Fibroblast of skin of right quadriceps (primary cell): ENCODE measurements at places on chromosomes 3 and 15.
A peak's percentile ranks its signal among the peaks of the same experiment; 100 is the strongest.

- peak; percentile 5 for DNase-seq
Measured at GRCh38 chr3:114706591-114707232, 412.9 kb downstream of the TIGIT start.

DNA sequence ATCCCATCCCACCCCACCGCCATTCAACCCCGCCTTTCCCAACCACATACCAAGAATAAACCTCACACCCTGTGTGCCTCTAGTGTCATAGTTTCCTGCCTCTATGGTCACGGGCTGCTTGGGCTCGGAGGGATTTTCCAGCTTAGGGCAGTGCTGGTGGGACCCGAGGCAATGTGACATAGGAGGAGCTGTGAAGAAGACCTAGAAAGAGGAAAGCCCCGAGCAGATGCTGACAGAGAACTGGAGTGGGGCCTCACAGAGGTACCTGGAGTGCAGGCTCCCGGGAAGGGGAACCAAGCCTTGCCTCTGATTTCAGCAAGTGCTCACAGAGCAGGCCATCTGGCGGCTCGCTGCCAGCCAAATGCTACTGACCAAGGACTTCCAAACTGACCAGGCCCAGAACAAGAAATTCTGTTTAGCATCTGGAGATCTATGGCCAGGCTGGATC, 27.5 kb downstream of the BHLHE40 start:
- no peak for DNase-seq

GRCh38 chr15:52787549-52788098, 2.5 kb downstream of the ONECUT1 start:
- DNase-seq = no peak

DNA sequence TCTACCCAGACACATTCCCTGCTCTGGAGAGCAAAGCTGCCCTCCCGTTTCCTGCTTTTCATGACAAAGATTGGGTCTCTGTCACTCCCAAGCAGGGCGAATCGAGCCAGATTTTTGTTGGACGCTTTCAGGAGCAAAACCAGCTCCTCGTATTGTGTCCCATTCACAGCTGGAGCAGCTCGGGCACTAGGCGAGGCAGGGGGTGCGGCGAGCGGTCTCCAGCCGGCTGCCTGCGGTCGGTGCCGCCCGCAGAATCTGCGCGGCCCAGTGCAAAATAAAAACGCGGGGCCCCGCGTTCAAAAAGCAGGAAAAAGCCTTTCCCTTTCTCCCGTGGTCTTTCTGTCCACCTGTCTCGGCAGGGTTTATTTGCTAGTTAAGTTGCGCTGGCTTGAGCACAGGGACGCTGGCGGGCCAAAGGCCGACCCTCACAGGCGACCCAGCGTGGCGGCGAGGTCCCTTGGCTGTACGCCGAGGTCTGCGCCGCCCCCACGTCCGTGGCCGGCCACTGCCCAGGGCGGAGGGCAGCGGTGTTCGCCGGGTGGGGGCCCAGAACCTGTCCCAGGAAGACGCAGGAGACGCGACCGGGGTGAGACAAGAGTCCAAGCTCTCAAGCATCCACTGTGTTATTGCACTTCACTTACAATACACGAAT, 71.2 kb downstream of the CYP19A1 start:
- peak; percentile 5 for DNase-seq
